Effector memory CD4-positive, alpha-beta T cell (primary cell): ENCODE measurements at places on chromosomes 3 and 15.

GRCh38 chr3:10454907-10455544, 50.4 kb downstream of the ATP2B2 start:
- no peak for DNase-seq

GRCh38 chr3:30318110-30318509, 288.3 kb upstream of the TGFBR2 start:
- no peak for DNase-seq

DNA sequence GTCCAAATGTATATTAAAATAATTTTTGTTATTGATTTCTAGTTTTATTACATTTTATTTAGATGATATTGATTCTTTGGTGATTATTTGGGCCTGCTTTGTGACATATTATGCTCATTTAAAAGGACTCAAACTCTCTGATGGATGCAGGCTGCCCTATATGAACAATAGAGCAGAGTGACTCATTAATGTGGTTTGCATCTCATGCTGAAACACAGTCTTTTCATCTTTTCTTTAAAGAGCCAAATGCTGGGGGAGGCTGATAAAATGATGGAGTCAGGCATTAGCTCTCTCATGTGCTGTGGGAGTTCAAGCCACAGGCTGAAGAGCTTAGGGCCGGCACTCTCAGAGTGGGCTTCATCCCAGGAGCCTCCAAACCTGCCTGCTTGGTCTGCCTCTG, 7.2 kb downstream of the PLA1A start:
- no peak for DNase-seq

- no peak for DNase-seq
These were observed 254.6 kb downstream of the UACA start for GRCh38 chr15:70508561-70509281.

GRCh38 chr3:72017935-72018334, 233.0 kb upstream of the PROK2 start:
- DNase-seq = no peak

DNA sequence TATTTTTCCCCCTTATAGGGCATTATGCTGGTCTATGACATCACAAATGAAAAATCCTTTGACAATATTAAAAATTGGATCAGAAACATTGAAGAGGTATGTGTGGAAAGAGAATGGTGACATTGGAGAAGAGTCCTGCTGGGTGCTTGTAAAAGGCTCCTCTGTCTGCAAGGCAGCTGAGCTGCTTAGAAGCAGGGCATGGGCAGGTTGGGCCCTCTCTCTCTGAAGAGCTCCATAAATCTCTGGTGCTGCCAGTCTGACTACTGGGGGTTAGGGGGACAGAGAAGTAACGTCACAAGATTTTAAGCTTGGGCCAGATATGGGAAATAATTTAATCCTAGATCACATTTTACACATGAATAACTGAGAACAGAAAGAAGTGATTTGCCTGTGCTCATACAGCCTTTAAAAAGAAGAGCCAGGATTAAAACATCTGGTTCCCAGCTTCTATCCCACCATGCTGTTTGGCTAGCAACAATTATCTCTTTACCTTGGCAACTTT, 21.9 kb upstream of the APH1B start:
- no peak for DNase-seq

GRCh38 chr3:187957582-187957981, 196.4 kb upstream of the LPP start:
- no peak for DNase-seq

DNA sequence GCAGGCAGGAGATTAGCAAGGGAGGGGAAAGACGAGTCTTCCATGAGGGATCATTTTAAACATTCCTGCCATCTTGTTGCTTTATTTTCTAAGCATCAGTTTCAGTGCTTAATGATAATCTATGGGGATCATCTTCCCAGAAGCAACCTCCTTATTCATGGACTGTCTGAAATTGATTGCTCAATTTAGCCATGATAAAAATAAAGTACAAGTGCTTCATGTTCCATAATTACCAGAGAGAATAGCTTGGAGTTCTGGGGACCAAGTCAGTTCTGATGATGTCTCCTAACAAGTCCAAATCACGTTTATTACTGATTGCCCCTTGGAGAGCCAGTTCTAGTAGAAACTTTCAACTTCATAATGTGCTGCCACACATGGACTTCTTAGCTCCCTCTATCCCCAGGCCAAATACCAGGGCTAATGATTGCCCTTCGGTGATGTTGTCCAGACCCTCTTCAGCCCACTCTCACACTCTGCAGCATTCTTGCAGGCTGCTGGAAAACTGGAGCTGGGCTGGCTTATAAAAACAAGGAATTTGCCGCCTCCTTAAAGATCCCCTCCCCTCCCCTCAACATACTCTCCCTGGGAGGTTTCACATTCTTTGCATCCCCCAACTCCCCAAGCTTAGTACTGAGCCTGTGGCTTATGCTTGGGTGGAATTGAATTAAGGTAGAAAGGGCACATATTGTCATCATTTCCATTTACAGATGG, 222.1 kb upstream of the ADAMTS9 start:
- no peak for DNase-seq

DNA sequence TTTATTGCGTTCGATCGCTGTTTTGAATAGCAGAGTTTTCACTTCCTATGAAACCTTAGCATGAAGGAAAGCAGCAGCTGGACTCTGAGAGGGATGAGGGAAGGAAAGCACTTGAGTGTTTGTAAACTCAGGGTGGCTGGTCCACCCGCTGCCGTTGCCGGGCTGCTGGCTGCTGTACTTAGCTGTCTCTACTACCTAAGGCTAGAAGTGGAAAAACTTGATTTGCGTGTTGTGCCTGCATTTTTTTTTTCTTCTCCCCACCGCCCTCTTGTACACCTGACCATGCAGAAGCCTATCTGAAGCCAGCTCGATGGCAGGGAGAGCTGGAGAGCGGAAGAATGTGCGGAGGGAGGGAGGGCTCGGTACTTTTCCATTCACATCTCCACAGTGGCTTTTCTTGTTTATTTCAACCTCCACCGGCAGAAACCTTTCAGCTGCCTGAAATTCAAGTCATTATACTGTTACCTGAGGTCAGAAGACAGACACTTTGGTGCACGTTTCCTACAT, 4.8 kb upstream of the BCL6 start:
- DNase-seq = no peak

GRCh38 chr3:42442640-42443039, 32.2 kb upstream of the LYZL4 start:
- no peak for DNase-seq

DNA sequence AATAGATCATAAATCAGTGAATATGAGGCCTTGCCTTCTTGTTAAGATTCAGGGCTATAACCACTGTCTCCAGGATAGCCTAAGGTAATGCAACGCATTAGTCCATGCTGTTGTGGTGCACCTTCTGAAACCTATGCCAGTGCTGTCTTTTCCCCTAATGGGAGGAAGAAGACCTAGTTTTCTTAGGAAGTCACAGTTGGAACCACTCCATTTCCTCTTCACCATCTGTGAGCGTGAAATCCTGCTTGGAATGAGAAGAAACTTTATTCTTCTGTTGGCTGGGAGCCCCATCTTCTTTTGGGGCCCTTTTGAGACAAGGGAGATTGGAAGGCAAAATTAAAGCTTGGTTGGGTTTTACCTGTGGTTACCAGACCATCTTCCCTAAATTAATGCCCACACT, 25.9 kb upstream of the SLC7A14 start:
- no peak for DNase-seq

DNA sequence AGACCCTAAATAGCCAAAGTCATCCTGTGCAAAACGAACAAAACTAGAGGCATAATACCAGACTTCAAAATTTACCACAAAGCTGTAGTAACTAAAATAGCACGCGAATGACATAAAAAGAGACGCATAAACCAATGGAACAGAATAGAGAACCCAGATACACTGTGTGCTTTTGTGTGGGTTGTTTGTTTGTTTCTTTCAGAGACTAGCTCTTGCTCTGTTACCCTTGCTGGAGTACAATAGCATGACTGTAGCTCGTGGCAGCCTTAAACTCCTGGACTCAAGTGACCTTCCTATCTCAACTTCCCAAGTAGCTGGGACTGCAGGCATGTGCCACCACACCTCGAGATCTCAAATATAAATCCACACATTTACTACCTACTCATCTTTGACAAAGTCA, 1314.6 kb upstream of the GBE1 start:
- no peak for DNase-seq

DNA sequence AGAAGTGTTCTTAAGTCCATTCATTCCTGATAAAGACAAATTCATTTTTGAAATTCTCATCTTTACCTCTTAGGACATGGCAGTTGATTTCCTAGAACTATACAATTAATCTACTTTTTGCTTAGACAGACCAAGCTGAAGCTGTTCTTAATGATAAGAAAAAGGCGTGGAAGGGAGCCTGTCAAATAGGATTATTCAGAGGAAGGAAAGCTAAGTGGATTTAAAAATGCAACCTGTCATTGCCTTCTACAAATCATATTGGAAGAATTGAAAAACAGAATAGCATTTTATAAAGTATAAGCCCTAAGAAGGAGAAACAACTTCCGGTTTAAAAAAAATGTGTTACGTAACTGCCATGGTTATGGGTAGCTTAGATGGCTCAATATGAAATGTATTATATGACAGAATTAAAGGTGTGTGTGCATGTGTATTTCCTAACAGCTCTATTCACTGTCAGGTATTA, 81.2 kb upstream of the RAP2B start:
- no peak for DNase-seq

DNA sequence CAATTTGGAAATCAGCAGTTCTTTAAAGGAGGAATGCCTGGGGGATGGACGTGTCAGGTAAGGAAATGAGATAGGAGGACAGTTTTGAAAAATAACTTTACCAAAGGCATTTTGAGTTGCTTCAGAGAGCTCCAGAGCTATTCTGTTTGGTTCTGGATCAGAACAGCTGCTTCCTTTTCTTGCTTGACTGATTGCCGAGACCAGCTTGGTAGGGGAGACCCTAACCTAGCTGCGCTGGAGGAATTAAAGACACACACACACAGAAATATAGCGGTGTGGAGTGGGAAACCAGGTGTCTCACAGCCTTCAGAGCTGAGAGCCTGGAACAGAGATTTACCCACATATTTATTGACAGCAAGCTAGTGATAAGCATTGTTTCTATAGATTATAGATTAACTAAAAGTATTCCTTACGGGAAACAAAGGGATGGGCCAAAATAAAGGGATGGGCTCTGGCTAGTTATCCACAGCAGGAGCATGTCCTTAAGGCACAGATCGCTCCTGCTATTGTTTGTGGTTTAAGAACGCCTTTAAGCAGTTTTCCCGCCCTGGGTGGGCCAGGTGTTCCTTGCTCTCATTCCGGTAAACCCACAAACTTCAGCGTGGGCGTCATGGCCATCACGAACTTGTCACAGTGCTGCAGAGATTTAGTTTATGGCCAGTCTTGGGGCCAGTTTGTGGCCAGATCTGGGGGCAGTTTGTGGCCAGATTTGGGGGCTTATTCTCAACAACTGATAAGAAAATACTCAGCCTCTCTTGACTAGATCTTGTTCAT, 556.0 kb downstream of the ROBO1 start:
- DNase-seq = no peak

- no peak for DNase-seq
These were observed 66.4 kb upstream of the CNTN6 start for GRCh38 chr3:1026395-1026794.

- DNase-seq = no peak
These were observed 238.0 kb downstream of the DOCK3 start for GRCh38 chr3:50912746-50913145.

- peak; percentile 51 for DNase-seq
These were observed 50.9 kb downstream of the MYL3 start for GRCh38 chr3:46812237-46812791.
